IMR-90 (cell line): ENCODE measurements at places on chromosomes 13 and 19. TPM values are rescaled to one million over a fixed set of nuclear protein-coding genes. Genes with fewer than 3 reads are reported as not detected.

SYT3 gene
- not detected in 2 replicates for total RNA-seq

FAM216B gene
- total RNA-seq, result not detected in 2 replicates

CYP2S1 gene
- total RNA-seq, result 0.54 and 0.83 TPM in 2 replicates

NFIX gene
- 10.0 and 10.2 TPM in 2 replicates for total RNA-seq

FFAR3 gene
- not detected in 2 replicates for total RNA-seq
